ENCODE measurements at places on chromosomes 3 and 15.

DNA sequence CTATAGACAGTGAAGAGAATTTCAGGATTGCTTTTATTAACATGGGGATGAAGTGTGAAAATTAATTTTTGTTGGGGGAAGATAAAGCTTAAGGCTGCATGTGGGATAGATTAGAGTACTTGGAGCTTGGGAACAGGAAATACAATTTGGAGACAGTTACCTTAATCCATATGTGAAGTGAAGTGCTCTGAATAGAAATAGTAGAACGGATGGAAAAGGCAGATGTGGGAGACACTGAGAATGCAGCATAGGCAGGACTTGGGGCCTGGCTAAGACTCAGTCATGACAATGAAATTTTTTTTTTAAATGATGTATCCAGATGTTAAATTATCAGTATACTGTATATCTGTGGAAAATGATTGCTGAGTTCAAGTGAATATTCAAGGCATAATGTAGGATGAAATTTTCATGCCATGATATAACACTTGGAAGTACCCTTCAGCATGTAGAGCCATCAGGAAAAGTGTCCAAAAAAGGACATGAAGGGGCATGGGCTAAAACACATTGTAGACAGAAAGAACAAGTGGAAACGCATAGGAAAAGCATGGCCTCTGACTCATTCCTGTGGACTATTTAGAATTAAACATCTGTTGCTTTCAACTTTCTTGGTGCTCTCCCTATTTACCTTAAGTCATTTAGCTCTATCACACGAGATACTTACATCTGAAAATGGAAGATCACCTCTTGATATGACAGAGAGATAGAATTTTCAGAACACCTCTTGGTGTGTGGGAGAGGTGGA is 134.8 kb downstream of the RBMS3 start:
- DNase-seq = no peak

DNA sequence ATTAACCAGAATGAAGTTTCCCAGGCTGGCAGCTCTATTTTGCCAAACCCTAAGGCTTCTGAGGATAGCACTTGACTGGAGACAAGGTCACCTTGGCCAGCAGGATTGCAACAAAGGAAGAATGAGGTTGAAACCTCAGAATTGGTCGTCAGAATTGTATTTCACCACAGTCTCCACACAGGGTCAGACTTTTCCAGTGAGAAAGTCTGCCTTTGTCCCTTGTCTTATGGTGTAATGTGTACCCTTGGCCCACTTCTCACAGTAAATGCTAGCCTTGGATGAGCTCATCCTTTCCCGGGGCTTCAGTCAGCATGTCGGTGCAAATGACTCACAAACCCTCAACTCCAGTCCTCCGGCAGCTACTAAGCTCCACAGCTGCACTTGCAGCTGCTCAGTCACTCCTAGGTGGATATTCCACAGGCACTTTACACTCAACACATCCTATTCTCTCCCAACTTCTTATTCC is 19.7 kb downstream of the SSR3 start:
- no peak for DNase-seq

DNA sequence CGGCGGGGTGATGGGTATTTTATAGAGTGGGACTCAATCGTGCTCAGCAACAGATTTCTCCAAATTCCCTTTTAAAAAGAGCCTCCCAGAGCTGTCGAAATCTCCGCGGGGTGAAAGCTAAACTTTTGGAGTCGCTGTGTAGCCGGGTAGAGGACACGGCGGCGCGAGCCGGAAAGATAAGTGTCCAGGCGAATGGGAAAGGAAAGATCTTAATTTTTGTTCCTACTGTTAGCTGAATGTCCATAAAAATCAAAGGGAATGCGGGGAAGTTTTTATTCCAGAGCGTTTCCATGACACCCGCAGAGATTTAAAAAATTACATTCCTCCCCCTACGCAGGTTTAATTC is 9.1 kb downstream of the EOMES start:
- no peak for DNase-seq

DNA sequence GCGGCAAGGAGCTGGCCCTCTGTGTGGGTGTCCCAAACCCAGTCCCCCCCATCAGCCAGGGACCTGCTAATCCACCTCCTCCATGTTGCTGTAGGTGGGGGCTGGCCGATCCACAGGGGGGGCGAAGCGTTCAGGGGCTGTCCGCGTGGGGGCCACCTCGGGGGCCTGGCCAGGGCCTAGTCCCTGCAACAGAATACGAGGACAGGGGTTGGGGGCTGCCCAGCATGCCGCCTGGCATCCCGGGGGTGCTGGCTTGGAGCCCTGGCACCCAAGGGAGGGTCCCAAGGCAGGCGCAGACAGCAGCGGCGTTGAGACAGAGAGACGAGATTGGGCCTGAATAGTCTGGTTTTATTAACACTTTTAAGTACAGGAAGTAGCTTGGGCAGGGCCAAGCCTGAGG is 3.8 kb upstream of the QARS1 start:
- DNase-seq = no peak

- no peak for DNase-seq
These were observed 56.7 kb upstream of the TSC22D2 start for GRCh38 chr3:150351398-150351797.

GRCh38 chr15:73732930-73733329 is 20.2 kb downstream of the INSYN1 start:
- no peak for DNase-seq

GRCh38 chr3:194854659-194855390 is 169.1 kb downstream of the FAM43A start:
- no peak for DNase-seq

DNA sequence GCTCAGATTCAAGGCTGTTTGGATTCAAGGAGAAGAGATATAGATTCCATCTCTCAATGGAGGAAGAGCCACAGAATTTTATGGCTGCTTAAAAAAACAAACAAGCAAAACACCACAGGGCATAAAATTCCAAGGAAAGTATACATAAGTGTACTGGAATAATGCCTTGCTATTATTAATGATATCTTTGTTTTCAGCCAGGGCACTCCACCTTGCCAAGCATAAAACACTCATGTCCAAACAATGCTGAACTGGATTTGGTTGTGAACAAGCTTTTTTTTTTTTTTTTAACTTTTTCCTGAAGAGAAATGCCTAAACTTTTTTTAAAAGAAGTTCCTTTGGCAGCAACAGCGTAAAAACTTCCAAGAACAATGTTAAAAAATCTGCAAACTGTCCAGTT is 4.8 kb upstream of the CLSTN2 start:
- DNase-seq = no peak

- no peak for DNase-seq
These were observed 304.6 kb upstream of the TBC1D5 start for GRCh38 chr3:18047052-18047451.

DNA sequence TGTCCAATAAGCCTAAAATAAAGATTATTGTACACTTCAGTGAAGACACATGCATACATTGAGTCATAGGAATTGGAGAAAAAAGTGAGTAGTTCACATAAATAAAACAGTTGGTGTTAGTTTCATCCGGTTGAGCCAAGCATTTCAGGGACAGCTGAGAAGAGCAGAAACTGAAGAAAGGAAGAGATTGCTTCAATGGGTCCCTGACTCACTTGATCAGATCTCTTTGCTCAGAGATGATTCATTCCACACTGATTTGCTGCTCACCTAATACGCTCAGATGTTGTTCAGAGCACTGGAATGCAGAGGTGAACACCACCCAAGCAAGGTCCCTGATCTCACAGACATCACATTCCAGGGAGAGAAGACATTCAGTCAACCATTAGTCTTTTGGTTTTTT is 93.7 kb downstream of the RAD18 start:
- DNase-seq = no peak

DNA sequence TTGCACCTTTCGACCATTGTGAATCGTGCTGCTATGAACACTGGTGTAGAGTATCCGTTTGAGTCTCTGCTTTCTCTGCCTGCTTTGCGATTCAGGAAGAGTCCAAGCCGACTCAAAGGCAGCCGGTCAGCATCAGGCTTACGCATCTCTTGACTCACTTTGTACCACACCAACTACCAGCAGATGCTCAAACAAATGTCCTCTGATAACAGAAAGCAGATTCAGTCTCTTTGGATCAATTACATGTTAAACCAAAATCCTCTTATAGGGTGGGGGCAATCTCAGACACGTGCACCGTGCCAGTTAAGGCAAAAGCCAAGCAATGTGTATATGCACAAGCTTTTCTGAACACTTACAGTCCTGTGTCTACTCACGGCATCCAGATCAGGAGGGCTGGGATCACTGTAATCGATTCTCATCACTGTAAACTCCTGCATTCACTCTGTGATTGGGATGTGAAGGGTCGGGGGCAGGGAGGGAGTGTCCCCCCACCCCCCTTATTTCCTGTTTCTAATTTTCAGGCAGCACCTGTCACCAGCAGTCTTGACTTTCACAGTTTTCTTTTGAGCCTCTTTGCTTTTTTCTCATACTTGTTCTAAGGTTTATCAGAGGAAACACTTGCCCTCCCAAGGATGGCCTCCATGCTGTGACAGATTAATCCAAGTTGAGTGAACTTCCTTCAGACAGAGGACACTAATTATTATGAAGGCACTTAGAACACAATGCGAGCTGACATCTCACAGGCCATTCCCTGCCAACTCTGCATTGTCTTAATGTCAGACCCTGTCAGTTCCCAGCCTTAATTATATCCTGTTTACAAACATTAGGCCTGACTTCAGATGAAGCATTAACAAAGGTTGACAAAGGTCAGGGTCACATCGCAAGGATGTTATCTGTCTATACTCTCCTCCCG is 153.5 kb downstream of the MECOM start:
- DNase-seq = no peak

DNA sequence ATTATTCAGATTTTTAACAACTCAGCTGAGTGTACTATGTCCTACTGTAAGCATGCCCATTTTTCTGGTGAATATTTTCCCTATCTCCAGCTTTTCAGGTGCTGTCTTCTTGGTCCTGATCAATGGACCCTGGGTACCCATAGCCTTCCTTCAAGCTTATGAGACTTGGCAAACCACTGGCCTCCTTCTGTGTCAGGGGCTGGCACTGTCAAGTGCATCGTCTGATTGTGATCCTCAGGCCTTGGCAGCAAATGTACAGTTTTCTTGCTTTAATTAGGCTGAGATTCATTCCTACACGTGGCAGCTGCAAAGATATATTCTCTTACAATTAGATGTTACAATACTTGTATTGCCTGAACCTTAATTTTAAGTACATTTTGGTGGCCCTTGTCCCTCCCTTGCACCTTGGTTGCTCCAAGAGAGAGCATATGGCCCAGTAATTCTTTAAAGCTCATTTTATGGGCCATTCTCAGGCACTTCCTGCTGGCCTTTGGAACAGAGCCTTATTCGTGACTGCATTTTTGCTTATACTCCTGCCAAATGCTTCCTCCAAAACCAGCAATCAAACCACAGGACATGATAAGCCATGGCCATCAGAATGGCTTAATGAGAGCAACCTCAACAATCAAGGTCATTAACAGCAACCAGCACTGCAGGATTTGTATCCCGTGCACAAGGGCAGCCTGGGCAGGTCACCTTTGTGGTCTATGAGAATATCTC is 179.9 kb downstream of the CNTN6 start:
- DNase-seq = peak; percentile 95

DNA sequence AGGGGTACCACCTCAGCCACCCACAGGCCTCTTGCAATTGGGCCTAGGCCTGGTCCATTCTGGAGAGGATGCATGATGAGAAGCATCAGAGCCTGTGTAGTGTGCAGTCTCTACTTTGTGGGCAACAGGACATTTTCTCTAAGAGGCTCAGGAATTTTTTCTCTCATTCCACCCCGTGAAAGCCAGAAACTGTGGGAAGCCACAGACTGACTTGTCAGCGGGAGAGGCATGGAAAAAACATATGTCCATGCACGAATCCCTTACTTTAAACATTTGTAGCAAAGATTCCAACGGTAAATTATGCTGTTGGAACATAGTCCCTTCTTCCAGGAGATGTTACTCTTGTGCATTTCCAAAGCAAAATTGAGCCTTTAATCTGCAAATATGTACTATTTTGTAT is 196.5 kb downstream of the KLHL25 start:
- DNase-seq = no peak

- DNase-seq = no peak
These were observed 109.4 kb downstream of the KLF13 start for GRCh38 chr15:31435912-31436628.

DNA sequence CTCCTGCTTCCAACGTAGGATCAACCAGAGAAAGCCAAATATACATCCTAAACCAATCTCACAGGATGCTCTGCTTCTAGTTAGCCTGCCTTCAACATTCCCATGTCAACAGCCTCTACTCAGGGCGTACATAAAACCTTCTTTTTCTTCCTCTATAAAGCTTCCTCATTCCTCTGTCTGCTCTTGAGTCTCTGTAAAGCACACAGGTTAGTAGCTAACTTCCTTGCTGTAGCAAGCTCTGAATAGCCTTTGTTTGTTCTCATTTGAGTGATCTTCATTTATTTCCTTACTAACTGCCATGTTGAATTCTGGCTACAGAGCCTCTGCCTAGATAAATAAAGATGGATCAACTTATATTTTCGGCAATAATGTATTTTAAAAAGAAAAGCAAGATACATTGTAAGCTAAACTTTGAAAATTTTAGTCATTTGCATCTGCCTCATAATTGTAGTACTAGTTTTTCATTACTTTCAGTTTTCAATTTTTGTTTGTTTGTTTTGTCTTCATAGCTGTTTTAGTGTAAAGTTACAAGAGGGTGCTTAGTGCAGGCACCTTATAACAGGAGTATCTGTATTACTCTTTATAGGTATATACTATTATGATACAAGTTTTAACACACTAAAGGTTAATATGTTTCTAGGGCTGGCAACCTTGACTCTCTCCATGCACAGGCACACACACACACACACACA is 498.2 kb downstream of the PYDC2 start:
- no peak for DNase-seq

- DNase-seq = no peak
These were observed 192.0 kb downstream of the GHSR start for GRCh38 chr3:172256101-172256734.

DNA sequence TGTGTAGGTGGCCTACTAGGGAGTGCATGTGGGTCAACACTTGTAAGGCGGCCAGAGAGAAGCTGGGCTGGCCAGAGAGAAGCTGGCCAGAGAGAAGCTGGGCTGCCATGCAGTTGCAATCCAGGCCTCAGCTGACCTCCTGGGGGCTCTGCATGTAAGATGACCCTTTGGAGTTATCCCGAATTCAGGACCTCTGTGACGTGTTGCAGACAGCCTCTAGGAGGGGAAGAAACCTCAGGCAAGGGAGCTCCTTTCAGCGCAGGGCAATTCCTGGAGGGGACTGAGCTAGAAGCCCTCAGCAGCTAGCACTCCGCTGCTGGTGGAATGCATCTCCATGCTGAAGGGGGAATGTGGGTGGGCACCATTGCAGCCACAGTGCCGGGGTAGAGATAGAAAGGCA is 15.8 kb upstream of the KBTBD12 start:
- no peak for DNase-seq

GRCh38 chr3:123929325-123929724 is 31.7 kb downstream of the CCDC14 start:
- no peak for DNase-seq

Measured in cerebellar nuclear complex (tissue), 1 donor.